ENCODE measurements at places on chromosomes 16 and 17. TPM values are rescaled to one million over a fixed set of nuclear protein-coding genes. Genes with fewer than 3 reads are reported as not detected.
A peak's percentile ranks its signal among the peaks of the same experiment; 100 is the strongest.

DNA sequence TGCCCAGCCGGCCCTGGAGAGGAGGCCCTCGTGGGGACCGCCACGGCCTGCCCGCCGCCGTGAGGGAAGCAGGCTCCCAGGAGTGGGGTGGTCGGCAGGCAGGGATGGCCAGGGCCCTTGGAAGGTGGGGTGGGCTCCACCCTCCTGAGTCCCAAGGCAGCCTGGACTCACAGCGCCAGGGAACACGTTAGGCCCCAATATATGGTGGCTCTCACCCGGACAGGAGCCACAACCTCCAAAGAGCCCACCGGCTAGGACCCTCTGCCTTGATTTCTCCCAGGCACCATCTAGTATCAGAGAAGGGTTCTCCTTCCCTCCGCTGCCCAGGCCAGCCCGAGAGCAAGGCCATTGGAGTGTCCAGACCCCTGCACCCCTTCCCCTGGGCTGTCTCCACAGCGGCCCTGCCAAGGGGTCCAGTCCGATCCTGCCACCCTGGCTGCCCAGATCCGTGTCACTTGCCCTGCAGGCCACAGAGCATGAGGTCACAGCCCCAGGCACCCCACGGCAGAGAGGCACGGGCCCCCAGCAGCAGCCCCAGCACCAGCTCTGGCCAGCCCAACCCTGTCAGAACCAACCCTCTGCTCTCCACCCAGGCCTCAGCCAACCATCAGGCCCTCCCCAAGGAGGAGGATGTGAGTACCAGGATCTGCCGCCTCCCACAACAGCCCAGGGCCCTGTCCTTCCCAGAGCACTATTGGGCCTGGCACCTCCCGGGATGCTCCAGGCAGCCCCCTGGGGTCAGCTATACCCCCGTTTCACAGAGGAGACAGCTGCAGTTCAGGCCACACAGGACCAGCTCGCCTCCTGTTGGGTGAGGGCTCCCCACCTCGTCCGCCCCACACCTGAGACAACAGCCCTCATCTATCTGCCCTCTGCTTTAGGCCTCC, 1.1 kb upstream of the AXIN1 start:
- DNase-seq = no peak

GRCh38 chr16:48317614-48318315, 67.4 kb downstream of the SIAH1 start:
- peak; percentile 80 for DNase-seq

Gene CMTM2
- not detected for total RNA-seq

GRCh38 chr16:52543654-52544053, 3.3 kb downstream of the TOX3 start:
- no peak for DNase-seq

DNA sequence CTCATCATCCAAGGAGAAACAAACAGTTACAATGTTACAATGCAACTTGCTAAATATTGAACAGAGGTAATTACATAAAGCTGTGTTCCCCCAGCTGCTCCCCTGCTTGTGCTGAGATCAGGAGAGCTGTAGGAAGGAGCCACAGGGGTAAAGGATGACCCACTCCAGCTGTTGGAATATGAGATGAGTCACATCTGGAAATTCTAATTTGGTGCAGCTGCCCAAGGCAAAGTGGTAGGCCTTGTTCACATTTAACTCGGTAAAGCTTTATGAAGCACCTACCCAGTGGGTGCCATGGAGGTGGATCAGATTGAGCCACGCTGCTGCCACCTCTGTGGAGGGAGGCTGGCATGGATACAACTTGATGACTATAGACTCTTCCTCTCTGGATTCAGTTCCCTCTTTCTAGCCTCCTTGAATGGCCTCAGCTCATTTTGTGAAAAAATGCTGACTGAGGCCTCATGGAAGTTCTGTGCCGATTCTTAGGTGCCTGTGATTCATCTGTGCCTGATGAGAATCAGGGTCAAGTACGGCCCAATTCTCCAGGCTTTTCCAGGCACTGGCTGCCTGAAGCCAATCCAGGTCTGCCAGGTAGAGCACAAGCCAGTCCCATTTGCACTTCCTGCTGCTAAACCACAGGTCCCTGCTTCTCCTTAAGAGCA, 7.4 kb downstream of the ZNF689 start:
- DNase-seq = no peak

Gene PRSS33
- total RNA-seq = 0.36 TPM

DNA sequence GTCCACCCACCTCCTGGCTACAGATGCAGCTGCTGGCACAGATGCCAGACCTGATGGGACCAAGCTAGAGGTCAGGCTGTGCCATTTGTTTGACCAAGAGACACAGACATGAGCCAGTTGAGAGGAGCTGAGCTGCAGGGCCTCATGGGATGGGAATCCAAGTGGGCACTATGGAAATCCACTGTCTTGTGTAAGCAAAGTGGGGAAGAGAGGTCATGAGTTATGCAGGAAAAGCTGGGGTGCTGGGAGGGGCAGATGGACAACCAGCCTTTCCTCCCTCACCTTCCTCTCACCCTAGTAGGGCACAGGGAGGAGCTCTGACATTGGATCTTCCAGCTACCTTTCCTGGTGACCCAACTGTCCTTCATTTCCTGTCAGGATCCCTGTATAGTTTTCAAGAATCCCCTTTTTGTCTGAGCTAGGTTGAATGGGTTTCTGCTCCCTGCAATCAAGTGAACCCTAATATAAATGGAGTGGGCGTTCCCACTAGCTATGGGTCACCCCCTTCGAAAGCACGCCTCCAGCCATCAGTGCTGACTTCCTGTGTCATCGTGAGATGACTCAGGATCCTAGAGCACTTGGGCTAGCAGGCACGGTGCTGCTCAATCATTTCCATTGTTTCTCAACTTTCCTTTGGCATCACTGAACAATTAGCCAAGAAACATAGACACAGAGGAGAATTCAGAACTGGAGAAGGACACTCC, 13.6 kb downstream of the ATPAF2 start:
- DNase-seq = peak; percentile 74

Gene CDH11
- total RNA-seq = 26.9 TPM

- DNase-seq = peak; percentile 39
These were observed 195.3 kb upstream of the RPL38 start for GRCh38 chr17:74008196-74008595.

Gene NACA2
- not detected for total RNA-seq
